ENCODE measurements at places on chromosomes 3 and 15.

GRCh38 chr3:134885877-134886621 lies 91.0 kb downstream of the EPHB1 start:
- no peak for DNase-seq

GRCh38 chr15:74302821-74303359 lies 64.6 kb downstream of the CYP11A1 start:
- no peak for DNase-seq

- no peak for DNase-seq
Observed at GRCh38 chr3:24802614-24803013, 308.0 kb upstream of the THRB start.

- DNase-seq, result no peak
Observed at GRCh38 chr15:68674975-68675374, 96.2 kb downstream of the CORO2B start.

- DNase-seq, result no peak
Observed at GRCh38 chr3:58249358-58250092, 11.9 kb downstream of the ABHD6 start.

DNA sequence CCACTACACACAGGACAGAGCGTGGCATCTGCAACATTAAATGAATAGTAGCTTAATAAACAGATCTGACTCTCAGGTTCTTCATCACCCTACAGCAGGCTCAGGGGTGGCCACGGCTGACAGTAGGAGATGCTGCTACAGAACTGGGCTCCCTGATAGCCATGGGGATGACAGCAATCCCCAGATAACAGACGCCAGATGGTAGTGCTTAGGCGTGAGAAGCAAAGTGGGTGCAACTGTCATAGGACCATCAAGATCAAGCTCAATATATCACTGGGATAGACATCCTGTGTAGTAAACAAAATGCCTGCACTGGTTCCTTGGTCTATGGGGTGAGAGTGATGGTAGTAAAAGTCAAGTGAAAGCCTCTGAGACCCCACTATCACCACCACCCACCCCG lies 2.6 kb upstream of the TPRA1 start:
- no peak for DNase-seq

DNA sequence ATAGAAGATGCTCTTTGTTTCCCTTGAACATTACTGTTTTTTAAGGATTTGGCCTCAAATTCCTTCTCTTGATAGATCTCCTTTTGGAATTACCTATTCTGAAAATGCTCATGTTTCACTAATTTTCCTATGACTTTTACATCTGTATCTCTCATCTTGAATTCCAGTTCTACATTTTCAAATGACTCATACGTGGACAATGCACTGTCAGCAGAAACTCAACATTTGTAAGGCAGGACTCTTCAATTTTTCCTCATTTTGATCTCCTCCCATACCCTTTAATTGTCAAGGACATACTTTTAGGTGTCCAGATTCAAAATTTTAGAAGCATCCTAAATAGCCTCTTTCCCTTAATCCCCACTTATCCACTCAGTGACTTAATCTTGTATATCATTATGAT lies 341.0 kb upstream of the RASGRP1 start:
- DNase-seq, result no peak

DNA sequence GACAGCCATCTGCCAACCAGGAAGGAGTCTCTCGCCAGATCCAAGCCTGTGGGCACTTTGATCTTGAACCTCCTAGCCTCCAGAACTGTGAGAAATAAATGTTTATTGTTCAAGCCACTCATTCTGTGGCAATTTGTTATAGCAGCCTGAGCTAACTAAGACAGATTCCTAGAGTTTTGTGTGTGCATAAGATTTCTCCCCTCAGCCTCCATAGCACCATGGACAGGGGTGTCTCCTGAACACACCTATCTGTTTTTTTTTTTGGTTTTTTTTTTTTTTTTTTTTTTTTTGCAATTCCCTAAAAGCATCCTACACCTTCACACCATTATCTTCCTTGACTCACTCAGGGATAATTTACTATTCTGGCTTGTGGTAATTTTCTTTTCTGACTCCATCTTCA lies 768.5 kb downstream of the NR2F2 start:
- DNase-seq, result no peak

DNA sequence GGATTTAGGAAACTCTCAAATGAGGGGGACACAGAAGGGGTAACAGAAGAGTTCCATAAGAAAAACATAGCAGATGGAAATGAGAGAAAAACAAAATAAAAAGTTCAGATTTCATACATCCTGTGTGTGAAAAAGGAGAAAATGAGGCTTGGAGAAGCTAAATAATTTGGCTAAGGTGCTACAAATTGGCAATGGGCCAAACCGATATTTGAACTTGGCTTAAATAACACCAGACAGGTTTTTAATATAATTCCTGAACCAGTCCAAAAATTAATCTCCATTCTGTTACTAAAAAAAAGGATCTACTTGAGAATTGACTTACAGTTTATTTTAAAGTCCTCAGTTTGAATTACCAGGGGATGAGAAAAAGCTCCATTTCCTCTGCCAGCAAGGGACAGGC lies 342.9 kb upstream of the DPH6 start:
- DNase-seq, result no peak

GRCh38 chr3:161423911-161424522 lies 52.7 kb upstream of the SPTSSB start:
- no peak for DNase-seq

DNA sequence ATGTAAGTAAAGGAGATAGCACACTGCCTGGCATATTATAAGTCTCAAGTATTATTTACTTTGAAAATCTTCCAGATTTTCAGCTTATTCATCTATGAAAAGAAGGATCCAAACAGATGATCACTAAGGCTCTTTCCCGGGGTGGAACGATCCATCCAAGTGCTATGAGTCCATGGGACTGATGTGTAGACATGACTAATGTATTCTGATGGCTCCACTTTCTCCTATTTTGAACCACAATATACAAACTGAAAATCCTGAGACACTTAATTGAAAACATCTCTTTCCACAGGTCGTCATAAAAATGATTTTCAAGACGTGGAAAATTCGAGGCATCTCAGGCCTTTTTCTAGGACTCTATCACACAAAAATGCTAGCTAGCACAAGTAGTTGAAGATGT lies 33.4 kb upstream of the CHRM5 start:
- DNase-seq, result no peak

DNA sequence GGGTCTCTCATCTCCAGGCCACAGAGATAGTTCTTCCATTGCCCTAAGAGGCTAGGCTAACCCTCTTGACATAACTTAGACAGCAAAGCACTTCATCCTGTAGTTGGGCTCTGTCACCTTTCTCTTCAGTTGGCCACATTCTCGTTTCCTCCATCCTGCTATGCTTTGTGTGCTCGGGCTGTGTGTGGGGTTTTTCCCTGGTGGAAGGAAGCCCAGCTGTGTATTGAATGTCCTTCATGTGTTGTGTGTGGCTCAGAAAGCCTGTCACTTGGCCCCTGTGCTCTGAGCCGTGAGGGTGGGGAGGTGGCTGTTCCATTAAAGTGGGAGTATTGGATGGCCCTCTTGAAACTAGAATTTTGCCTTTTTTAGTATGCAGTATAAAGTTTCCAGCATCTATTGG lies 8.8 kb upstream of the EXOG start:
- no peak for DNase-seq
